Heart right ventricle (tissue), 16 donors: ENCODE measurements at places on chromosomes 11 and 22. TPM values are rescaled to one million over a fixed set of nuclear protein-coding genes. Genes with fewer than 3 reads are reported as not detected.

SMIM35 gene
- total RNA-seq: not detected

PTGDR2 gene
- total RNA-seq: 0.35 TPM

DNA sequence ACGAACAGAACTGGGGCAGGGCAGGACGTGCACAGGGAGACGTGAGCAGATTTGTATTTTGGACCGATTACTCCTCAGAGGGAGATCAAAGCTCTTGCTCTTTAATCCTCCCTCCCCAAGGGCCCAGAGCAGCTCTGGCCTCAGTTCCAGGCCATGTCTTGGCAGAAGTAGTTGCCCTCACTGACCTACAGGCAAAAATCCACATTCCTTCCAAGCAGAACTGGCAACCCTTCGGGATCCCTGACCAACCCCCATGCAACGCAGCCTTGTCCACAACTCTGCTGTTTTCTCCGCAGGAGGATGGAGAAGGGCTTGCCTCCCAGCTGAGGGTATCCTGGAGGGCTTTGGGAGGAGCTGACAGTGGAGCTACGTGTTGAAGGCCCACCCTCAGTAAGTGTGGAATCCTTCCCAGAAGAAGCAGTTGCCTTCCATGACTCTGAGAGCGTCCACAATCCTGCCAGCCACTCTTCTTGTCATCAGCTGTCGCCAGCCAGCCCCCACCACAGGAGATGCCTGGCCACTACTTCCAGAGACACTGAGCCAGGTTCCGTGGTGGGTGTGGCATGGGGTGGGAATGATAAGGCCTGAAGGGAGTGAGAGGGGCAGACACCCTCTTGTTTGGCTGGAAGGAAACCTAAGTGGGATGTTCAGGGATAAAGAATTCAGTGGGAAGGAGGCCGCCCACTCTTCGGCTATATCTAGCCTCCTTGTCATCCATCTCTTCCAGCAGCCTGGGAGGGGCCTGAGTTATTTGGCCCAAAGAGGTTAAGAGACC is 68.1 kb downstream of the PDE2A start:
- DNase-seq: no peak

OR51A4 gene
- total RNA-seq: not detected

RASGRP2 gene
- 21.0 TPM for total RNA-seq

GRCh38 chr11:27933992-27934829 is 173.7 kb downstream of the KIF18A start:
- DNase-seq: no peak

DNA sequence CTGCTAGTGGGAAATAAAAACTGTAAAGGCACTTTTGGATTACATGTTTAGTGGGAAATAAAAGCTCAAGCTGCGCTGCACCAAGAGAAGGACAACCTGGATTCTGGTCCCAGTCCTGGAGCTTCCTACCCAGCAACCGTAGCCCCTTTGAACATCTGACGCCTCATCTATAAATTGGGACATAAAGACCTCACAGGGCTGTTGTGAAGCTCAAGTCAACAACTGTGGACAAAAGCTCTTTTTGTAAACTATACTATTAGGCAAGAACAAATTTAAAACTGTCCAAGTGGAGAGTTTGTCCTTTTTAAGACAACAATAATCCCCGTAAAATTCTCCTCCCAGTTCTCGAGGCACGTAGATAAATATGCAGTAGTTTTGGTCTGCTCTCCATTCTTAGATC is 17.6 kb upstream of the PCF11 start:
- no peak for DNase-seq

GGT5 gene
- 6.6 TPM for total RNA-seq

UPK3A gene
- not detected for total RNA-seq

DNA sequence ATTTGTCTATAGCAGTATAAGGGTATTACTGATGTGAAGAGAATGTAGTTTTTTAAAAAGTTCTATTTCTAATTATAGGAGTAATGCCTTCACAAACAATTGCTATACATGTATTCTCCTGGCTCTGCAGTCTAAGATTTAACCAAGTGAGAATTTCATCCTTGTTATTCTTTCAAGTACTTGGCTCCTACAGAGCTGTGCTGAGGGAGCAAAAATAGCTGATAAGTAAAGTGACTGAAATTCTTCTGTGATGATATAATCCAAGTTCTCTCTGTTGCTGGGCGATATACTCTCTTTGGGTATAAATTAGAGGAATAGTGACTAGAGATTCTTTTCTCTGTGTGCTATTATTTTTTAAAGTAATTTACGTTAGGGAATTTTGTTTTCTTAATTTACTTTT is 68.0 kb downstream of the PGR start:
- no peak for DNase-seq

THRSP gene
- total RNA-seq: 3.5 TPM

TSGA10IP gene
- total RNA-seq: not detected

DNA sequence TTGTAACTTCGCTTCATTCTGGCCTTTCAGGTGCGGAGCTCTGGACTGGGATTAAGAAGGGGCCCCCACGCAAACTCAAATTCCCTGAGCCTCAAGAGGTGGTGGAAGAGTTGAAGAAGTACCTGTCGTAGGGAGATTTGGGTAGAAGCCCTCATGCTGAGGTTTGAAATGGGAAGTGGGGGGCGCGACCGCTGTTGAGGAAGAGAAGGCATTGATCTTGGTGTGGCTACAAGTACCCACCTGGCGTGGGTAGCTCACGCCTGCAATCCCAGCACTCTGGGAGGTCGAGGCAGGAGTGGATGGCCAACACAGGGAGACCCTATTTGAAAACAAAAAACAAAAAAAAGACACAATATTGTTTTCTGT is 779 bp downstream of the SELENOH start:
- no peak for DNase-seq

- DNase-seq: no peak
Observed at GRCh38 chr11:17831883-17832282, 97.3 kb downstream of the KCNC1 start.

- no peak for DNase-seq
Observed at GRCh38 chr11:13423372-13423771, 39.6 kb downstream of the BTBD10 start.

GRCh38 chr11:30131535-30131934 is 99.3 kb upstream of the FSHB start:
- DNase-seq: no peak

DNA sequence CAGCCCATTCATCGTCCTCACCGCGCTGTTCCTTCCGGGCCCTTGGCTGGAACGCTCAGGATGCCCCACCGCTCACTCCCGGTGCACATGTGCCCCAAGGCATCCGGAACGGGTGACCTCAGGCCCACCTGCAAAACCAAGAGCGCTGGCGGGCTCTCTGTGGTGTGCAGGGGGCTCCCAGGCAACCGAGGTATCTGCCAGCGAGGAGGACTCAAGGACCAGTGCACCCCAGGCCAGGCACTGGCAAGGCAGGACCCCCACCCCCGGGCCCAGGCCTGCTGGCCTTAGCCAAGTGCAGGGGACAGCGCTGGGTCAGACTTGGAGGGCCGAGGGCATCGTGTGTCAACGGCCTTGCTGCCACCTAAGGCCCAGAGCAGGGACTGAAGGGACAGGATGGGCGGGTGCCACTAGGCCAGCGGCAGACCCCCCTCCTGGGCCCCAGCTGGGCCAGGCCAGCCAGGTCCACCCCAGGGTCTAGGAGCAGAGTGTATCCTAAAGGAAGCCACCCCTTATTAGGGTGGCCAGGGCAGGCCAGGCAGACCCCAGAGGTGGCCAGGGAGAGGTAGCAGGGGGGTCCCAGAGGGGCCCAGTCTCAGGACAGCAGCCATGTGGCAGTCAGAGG is 8.5 kb downstream of the TNNT3 start:
- DNase-seq: no peak

DNA sequence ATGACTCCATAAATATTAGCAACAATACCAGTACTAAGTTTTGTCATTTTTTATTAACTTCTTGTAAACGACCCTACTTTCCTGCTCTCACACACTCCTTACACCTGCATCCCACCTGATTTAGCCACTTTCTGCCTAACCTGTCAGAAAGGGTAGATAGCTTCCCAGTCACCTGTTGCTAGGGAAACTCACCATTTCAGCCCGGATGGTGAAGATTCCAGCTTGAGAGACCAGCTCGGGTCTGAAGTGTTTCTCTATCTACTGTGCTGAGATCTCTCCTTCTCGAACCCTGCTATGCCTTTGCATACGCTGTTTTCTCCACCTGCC is at the start of gene PARVG:
Gene PARVG, plus strand, starts transcription at position 220 of the 327 bp plus-strand sequence. CDS start 2,405 bp downstream, outside the sequence.
- no peak for DNase-seq

GRCh38 chr11:8149726-8150125 is 19.1 kb downstream of the RIC3 start:
- DNase-seq: no peak

- no peak for DNase-seq
Observed at GRCh38 chr11:69243496-69244200, 50.3 kb upstream of the MYEOV start.

DNA sequence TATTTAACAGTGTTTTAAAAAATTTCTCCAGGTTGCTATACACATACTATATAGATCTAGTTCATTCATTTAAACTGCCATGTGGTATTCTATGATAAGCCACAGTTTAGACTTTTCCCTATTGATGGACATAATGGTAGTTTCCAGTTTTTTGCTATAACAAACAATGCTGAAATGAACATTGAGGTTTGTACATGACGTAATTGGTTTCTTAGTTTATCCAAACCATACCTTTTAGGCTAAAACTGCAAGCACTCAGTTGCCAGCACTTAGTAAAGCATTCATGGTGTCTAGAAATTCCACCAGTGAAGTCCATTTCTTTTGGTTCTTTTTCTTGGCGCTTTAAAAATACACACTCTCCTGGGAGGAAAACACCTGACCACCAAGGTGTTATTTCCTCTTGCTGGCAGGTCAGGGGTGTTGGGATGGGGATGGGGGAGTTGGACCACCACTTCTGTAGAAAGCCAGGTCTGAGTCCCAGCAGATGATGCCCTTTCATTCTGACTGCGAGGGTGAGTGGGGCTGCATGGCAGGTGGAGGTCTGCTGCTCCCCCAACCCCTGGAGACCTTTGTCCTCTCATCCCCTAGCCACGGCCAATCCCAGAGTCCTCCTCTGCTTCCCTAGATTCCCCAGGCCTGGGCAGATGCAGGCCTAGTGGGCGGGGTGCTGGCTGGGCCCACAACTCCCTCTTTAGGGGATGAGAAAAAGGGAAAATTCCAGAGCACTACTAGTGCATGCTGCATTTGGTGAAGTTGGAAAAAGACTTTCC is 41.1 kb downstream of the C11orf91 start:
- DNase-seq: no peak

- no peak for DNase-seq
Observed at GRCh38 chr11:9601876-9602199, 28.4 kb downstream of the WEE1 start.

DNA sequence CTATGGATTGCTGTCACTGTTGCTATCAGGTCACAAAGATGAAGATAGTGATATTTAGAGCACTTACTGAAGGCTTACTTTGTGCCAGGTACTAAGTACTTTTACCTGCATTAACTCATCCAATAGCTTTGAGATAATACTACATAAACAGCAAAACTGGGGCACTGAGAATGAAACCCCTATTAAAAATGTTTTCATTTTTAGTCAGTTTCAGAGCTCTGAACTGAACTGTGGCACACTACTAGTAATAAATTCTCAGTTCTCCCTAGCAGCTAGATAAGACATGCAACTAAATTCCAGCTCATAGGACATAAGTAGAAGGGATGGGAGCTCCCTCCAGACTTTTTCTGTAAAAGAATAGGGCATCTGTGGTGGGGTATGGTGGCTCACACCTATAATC is 24.0 kb downstream of the ARFGAP3 start:
- no peak for DNase-seq

DNA sequence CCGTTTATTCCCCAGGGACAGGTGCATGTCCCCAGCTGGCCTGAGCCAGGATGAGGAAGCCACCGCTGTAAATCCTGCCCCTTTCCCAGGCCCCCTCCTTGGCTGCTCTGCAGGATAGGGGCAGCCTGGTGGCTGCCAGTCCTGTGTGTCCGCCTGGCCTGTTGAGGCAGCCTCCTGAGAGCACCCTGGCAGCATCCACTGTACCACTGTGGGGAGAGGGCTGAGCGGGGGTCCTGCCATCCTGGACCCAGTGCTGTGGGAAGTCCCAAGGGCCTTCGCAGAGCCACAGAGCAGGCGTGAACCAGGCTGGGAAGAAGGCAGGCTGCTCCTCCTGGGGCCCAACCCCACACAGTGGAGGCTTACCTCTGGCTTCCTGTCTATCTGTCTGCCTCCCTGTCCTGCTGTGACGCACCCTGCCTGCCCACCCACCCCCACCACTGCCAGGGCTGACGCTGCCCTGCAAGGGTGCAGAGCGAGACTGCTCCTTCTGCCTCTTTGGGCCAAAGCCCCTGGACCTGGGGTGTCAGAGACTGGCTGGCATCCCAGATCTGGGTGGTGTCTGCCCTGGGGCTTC is 8.4 kb downstream of the KCTD17 start:
- peak; percentile 3 for DNase-seq

GRCh38 chr11:120828847-120829246 is 195.1 kb upstream of the TBCEL start:
- DNase-seq: no peak

DNA sequence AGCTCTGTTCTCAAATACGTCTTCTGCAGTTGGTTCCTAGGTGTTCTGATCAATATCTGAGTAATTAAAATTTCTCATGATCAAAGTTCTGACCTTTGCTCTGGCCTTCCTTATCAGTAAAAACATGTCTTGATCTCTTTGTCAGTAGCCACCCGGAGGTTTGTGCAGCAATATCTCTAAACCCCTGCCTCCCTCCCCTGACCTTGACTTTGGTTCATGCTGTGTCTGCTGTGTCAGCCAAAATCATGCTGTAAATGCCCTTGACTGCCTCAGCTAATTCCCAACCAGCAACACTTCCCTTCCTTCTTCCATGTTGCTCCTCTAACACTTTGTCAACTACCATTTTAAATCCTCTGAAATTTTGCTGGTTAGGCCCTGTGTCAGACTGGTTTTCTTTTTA is 424.7 kb downstream of the FAM181B start:
- no peak for DNase-seq

GRCh38 chr22:48357196-48357595 is 1470.5 kb downstream of the BRD1 start:
- no peak for DNase-seq

- DNase-seq: no peak
Observed at GRCh38 chr11:61138935-61139334, 22.3 kb downstream of the VPS37C start.

SLC7A4 gene
- total RNA-seq: not detected

CRACR2B gene
- 12.1 TPM for total RNA-seq

- DNase-seq: no peak
Observed at GRCh38 chr11:33333816-33334215, 76.6 kb downstream of the HIPK3 start.

DBX1 gene
- not detected for total RNA-seq

GRCh38 chr11:86869966-86870570 is 69.7 kb downstream of the PRSS23 start:
- DNase-seq: peak; percentile 77

GRCh38 chr11:81892770-81893635 is 840.7 kb downstream of the FAM181B start:
- DNase-seq: no peak

DNA sequence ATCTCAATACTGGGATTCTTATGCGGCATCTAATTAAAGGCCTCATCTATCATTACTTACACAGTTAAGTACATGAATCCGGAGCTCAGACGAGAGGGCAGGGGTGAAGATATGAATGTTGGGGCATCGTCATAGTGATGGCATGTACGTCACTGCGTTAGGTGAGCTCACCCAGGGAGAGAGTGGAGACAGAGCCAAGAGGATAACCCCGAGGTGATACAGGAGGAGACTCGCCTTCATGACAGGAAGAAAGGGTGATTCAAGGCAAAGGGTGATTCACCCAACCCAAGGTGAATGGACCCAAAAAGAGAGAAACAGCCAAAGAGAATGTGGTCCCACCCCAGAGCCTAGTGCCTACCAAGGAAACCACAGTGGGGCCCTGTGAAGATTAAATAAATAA is 132.9 kb upstream of the BLID start:
- no peak for DNase-seq

- peak; percentile 72 for DNase-seq
Observed at GRCh38 chr11:85682330-85683305, 3.4 kb downstream of the CCDC89 start.

GRCh38 chr11:133897331-133897650 is 52.0 kb upstream of the SPATA19 start:
- DNase-seq: no peak
